ENCODE measurements at places on chromosomes 2 and 18.

GRCh38 chr18:42475157-42475556 lies 520.1 kb downstream of the PIK3C3 start:
- no peak for DNase-seq

DNA sequence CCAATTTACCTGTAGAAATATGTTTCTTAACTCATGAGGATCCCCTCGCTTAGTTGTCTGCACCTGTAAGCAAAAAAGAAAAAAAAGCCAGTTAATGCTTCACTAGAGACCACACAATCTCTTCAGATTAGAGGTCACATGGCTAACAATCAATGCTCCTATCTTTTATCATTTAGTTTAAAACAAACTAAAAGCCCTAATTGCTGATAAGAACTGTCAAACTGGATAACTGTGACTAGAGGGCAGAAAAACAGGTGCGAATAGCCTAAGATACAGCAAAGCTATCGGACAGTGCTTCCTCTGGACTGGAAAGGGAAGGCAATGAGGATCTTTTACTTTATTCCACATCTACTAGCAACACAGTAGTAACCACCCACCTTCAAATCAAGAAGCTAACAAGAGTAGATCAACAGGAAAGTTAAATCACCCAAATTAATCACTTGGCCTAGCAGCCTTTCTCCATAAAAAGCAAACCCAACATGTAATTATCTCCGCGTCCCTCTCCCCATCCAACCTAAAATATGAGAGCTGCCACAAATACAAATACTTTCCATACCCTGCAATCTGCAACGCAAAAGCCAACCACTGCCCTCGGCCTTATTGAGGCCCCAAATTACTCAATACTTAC lies 734 bp downstream of the SLC25A12 start:
- no peak for DNase-seq

GRCh38 chr2:28621172-28622100 lies 125.6 kb downstream of the PLB1 start:
- peak; percentile 71 for DNase-seq

GRCh38 chr18:23977719-23978483 lies 36.7 kb upstream of the TTC39C start:
- DNase-seq: no peak

DNA sequence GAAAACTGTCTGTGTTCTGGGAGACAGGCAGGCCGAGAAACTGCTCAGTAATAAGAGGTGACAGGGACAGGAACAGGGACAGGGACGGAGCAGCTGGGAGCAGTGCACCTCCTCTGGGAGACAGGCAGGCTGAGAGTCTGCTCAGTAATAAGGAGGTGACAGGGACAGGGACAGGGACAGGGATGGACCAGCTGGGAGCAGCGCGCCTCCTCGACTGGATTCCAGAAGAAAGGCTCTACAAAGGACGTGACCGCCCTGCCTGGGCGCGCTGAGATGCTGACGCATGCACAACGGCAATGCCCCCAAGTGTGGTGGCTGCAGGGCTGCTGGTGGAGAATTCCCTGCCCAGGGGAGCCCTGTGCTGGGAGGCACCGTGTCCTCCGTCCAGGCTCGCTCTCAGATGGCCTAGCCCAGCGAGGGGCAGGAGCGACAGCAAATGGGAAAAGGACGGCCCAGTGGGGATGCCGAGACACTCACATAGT lies 44.2 kb upstream of the PXDN start:
- no peak for DNase-seq

GRCh38 chr2:191209340-191209739 lies 35.9 kb upstream of the MYO1B start:
- DNase-seq: no peak
